Neural crest cell (in vitro differentiated cells): ENCODE measurements at places on chromosomes 3 and 15.

DNA sequence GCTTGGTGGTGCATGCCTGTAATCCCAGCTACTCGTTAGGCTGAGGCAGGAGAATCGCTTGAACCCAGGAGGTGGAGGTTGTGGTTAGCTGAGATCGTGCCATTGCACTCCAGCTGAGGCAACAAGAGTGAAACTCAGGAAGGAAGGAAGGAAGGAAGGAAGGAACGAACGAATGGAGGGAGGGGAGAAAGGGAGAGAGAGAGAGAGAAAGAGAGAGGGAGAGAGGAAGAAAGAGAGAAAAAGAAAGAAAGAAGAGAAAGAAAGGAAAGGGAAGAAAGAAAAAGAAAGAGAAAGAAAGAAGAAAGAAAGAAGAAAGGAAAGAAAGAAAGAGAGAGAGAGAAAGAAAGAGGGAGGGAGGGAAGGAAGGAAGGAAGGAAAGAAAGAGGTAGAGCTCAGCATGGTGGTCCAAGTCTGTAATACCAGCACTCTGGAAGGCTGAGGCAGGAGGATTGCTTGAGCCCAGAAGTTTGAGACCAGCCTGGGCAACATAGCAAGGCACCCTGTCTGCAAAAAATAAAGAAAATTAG, 81.9 kb downstream of the P2RY1 start:
- no peak overlapping the region for H3K27ac ChIP-seq
- no peaks in the 10 kb centered on the region for H3K27me3 ChIP-seq
- H3K4me3 ChIP-seq = no peak overlapping the region
- DNase-seq = no peak
- no peaks in the 10 kb centered on the region for H3K36me3 ChIP-seq

GRCh38 chr15:64681424-64682024, 93.9 kb downstream of the RBPMS2 start:
- H3K27ac ChIP-seq = no peak overlapping the region
- H3K36me3 ChIP-seq = peaks cover 6% of the 10 kb centered on the region
- peak overlapping the region; percentile 28 for H3K4me3 ChIP-seq
- no peaks in the 10 kb centered on the region for H3K27me3 ChIP-seq

- no peaks in the 10 kb centered on the region for H3K36me3 ChIP-seq
- H3K4me1 ChIP-seq = peaks cover 17% of the 10 kb centered on the region
- DNase-seq = no peak
- no peak overlapping the region for H3K4me3 ChIP-seq
Measured at GRCh38 chr3:65829228-65829627, 209.5 kb downstream of the MAGI1 start.

- H3K27me3 ChIP-seq = no peaks in the 10 kb centered on the region
- peaks cover 3% of the 10 kb centered on the region for H3K4me1 ChIP-seq
- no peak overlapping the region for H3K4me3 ChIP-seq
- DNase-seq = no peak
- peaks cover 3% of the 10 kb centered on the region for H3K36me3 ChIP-seq
Measured at GRCh38 chr3:25381083-25381482, 47.0 kb upstream of the RARB start.

DNA sequence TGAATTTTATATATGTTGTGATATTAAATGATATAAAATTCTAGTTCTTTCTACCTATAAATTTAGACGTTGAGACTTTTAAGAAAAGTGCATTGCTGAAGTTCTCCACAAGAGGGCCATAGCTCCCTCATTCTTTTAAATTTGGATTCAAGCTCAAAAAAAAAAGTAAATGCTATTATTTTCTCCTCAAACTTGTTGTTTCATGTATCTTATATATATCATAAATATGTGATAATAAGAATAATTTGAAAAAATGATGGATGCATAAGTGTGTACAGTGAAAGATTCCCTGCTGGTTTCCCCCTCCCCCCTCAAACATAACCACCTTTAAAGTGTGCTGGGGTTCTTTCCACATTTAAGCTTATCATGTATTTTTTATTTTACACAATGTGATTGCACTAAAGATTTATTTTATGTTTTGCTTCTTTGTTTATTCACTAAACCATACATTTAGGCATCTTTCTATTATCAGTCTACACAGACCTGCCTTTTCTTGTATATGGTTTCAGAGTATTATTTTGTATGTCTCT, 769.4 kb upstream of the GOLIM4 start:
- H3K4me1 ChIP-seq = no peaks in the 10 kb centered on the region
- no peaks in the 10 kb centered on the region for H3K27me3 ChIP-seq
- peak; percentile 3 for DNase-seq
- no peak overlapping the region for H3K27ac ChIP-seq

DNA sequence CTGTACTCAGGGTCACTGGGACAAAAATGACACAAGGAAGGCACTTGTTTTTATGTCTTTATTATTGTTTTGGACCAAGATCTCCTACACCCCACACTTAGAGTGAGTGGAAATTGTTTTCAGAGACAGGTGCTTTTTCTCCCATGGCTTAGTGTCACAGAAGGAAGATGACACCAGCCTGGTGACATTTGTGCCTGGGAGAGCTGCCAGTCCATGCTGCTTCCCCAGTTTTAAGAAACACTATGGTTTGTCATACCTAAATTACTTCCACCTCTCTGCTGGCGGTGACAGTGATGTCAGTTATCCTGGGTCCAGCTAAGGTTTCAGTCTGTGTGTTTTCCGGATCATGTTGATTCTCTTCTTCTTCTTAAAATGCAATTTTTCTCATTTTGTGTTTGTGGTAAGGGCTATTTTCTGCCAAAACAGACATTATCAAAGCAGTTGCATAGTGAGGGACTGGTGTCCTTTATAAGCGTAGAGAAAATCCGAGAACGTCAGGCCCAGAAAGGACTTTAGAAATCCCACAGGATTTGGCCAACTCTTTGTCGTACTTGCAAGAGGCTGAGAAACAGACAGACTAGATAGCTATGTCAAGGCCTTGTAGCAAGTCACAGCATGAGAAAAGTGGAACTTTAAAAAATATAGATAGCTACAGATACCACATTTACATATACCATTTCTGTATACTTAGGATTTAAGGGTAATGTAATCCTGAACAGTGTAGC, 149.5 kb downstream of the TP63 start:
- no peak overlapping the region for H3K27ac ChIP-seq
- DNase-seq = no peak

- no peaks in the 10 kb centered on the region for H3K36me3 ChIP-seq
- no peaks in the 10 kb centered on the region for H3K4me1 ChIP-seq
- no peak overlapping the region for H3K27ac ChIP-seq
- no peak overlapping the region for H3K4me3 ChIP-seq
Measured at GRCh38 chr3:152196782-152197181, 71.9 kb upstream of the MBNL1 start.

DNA sequence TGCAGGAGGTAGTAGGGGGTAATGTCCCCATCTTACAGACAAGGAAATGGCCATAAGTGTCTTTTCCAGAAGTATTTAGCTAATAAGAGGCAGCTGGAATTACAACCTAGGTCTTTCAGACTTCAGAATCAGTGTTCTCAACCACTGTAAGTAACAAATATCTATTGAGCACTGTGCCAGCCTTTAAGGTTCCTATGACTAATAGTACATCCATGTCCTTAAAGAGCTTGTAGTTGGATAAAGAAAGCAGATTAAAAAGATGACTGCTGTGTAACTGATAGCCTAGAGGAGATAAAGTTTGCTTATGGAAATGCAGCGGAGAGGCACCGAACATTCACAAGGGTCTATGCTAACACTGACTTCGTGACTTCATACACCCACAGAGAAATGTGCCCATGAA, 136.0 kb downstream of the KCNMB2 start:
- no peaks in the 10 kb centered on the region for H3K36me3 ChIP-seq
- peaks cover 5% of the 10 kb centered on the region for H3K4me1 ChIP-seq
- no peak for DNase-seq
- H3K27ac ChIP-seq = no peak overlapping the region
- H3K4me3 ChIP-seq = no peak overlapping the region
- H3K27me3 ChIP-seq = no peaks in the 10 kb centered on the region

- H3K27me3 ChIP-seq = no peaks in the 10 kb centered on the region
- no peak overlapping the region for H3K27ac ChIP-seq
- no peak overlapping the region for H3K4me3 ChIP-seq
- peak; percentile 67 for DNase-seq
- H3K4me1 ChIP-seq = peaks cover 7% of the 10 kb centered on the region
- peaks cover 3% of the 10 kb centered on the region for H3K36me3 ChIP-seq
Measured at GRCh38 chr15:74489518-74490338, 28.8 kb upstream of the UBL7 start.

DNA sequence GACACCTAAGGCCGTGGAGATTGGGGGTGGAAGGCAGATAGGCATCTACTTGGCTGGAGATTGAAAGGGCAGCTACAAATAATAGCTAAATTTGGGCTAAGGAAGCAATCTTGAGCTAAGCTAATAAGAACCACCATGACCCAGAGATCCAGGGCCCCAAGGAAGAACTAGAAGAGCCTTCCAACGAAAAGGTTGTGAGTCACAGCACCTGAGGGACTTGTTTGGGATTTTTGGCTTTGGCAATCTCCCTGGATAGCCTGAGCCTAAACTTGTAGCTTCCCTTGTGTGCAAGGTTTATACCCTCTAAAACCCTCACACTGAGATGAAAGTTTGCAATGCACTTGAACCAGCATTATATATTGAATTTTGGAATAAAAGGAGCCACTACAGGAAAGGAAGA, 364.0 kb upstream of the IL12A start:
- H3K27ac ChIP-seq = no peak overlapping the region
- no peak overlapping the region for H3K4me3 ChIP-seq
- DNase-seq = no peak
- peaks cover 11% of the 10 kb centered on the region for H3K4me1 ChIP-seq
- H3K36me3 ChIP-seq = no peaks in the 10 kb centered on the region
- no peaks in the 10 kb centered on the region for H3K27me3 ChIP-seq

- H3K36me3 ChIP-seq = no peaks in the 10 kb centered on the region
- H3K4me3 ChIP-seq = no peak overlapping the region
- peaks cover 17% of the 10 kb centered on the region for H3K27me3 ChIP-seq
Measured at GRCh38 chr15:72836676-72837330, 53.2 kb upstream of the ADPGK start.

- no peak overlapping the region for H3K4me3 ChIP-seq
- H3K27ac ChIP-seq = no peak overlapping the region
- no peak for DNase-seq
- H3K27me3 ChIP-seq = no peaks in the 10 kb centered on the region
- H3K4me1 ChIP-seq = peaks cover 4% of the 10 kb centered on the region
Measured at GRCh38 chr3:29949131-29949530, 657.3 kb upstream of the TGFBR2 start.

DNA sequence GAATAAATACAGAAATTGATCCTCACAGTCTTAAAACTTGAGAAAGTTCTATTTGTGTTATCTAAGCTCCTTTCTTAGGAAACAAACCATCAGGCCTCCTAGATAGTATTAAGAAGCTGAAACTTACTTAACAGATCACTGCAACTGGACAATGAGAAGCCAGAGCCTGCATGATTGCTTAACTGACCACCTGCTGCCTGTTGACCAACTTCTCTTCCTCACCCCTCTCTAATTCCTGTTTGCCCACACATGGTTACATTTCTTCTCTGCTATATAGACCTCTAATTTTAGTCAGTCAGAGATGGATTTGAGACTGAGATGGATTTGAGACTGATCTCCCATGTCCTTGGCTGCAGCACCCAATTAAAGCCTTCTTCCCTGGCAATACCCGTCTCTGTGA, 13.5 kb downstream of the CCPG1 start:
- H3K27ac ChIP-seq = no peak overlapping the region
- no peaks in the 10 kb centered on the region for H3K4me1 ChIP-seq
- H3K27me3 ChIP-seq = no peaks in the 10 kb centered on the region
- no peak overlapping the region for H3K4me3 ChIP-seq

DNA sequence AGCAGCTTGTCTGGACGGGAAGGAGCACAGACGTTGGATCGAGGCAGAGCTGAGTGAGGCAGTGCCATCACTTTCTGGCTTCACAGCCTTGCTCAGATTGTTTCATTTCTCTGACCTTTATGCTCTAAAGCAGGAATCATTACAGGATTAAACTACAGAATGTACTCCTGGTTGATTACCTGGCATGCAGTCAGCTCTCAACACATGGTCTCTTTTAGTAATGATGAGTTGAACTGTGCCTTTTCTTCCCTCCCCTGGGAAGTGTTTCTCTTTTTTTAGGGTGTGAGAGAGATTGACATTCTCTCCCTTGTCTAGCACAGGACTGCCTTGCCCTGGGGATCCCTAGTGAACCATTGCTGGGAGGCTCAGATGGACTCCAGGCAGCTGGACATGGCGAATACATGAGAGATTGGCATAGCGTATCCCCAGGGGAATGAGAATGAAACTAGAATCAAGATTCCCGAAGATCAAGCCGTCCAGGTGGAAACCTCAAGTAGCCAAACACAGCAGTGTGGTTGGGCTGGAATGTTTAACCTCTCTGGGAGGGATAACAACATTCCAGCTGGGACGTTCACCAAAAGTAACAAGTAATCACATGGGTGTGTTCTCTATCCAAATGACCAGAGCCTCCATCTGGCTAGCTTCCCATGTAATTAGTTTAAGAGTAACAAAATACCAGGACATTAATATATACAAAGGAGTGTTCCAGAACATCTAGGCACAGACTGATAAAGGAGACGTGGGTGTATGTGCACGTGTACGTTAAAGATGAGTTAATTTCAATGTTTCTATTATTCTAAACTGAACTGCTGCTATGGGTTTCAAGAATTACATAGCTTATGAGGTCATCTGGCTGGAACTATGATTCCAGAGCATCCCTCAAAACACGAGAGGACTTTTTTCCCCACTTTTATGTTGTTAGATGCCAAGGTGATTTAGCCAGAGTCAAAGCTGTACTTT, 118.6 kb upstream of the NR2E3 start:
- no peak for DNase-seq
- no peak overlapping the region for H3K4me3 ChIP-seq
- no peaks in the 10 kb centered on the region for H3K36me3 ChIP-seq
- peaks cover 9% of the 10 kb centered on the region for H3K27me3 ChIP-seq
- H3K4me1 ChIP-seq = no peaks in the 10 kb centered on the region

- no peaks in the 10 kb centered on the region for H3K27me3 ChIP-seq
- DNase-seq = no peak
- no peak overlapping the region for H3K4me3 ChIP-seq
- no peaks in the 10 kb centered on the region for H3K36me3 ChIP-seq
Measured at GRCh38 chr3:105793040-105793439, 75.8 kb downstream of the CBLB start.

GRCh38 chr3:127749787-127750225, 72.5 kb downstream of the MGLL start:
- H3K4me3 ChIP-seq = no peak overlapping the region
- peak overlapping the region; percentile 19 for H3K27ac ChIP-seq
- H3K36me3 ChIP-seq = no peaks in the 10 kb centered on the region
- H3K4me1 ChIP-seq = peaks cover 39% of the 10 kb centered on the region
- DNase-seq = no peak

GRCh38 chr15:33671456-33671855, 296.8 kb upstream of the CHRM5 start:
- no peaks in the 10 kb centered on the region for H3K36me3 ChIP-seq
- no peak overlapping the region for H3K27ac ChIP-seq
- H3K4me3 ChIP-seq = no peak overlapping the region
- H3K27me3 ChIP-seq = peaks cover 2% of the 10 kb centered on the region
- peaks cover 3% of the 10 kb centered on the region for H3K4me1 ChIP-seq
- DNase-seq = no peak

DNA sequence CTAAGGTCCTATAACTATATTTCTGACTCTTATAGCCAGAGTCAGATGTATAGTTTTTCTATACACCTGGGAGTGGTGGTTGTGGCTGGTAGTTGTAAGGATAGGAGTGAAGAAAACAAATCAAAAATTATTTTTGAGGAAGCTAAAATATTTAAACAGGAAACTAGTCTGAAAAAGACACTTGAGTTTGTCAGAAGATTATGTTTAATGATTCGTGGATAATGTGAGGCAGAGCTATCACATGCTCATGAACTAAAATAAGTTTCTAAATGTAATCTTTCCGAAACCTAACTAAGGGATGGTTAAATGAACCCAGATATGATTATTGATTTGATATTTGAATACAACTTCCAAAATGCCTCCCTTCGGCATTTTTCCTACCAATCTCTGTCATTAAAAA, 30.4 kb downstream of the GABRR3 start:
- H3K27ac ChIP-seq = no peak overlapping the region
- no peaks in the 10 kb centered on the region for H3K27me3 ChIP-seq
- H3K4me1 ChIP-seq = peaks cover 6% of the 10 kb centered on the region
- no peaks in the 10 kb centered on the region for H3K36me3 ChIP-seq
- DNase-seq = no peak
